Sigmoid colon (tissue), 7 donors: ENCODE measurements at places on chromosomes 3 and 15.

DNA sequence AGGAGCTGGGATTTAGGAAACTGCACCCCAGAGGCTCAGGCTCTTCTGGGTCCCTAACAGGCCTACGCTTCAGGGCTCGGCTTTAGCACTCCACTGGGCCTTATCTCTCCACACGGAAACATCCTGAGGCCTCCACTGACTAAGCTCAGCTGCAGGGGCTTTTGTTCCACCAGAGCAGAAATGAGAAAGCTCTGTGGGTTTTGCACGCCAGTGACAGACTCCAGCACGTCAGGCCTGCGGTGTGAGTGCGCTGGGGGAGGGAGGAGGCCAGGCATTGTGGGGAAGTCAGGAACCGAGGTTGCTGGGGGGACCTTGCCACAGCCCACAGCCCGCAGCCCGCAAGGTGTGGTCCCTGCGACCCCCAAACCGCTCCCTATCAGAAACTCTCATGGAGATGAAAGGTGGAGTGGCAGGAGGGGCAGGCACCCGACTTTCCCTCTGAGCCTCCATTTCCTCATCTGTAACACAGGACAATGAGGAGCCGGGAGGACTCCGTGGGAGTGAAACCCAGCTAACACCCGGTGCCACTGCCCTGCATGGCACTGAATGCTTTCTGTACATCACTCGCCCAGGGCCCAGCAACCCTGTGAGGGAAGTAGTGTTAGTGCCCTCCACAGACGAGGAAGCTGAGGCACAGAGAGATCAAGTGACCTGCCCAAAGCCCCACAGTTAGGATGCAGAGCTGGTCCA, 106.5 kb downstream of the TPRA1 start:
- peak; percentile 46 for DNase-seq

GRCh38 chr15:39465843-39466749, 114.8 kb upstream of the THBS1 start:
- peak; percentile 84 for DNase-seq

GRCh38 chr15:82641129-82641798, 5.9 kb downstream of the CPEB1 start:
- DNase-seq: no peak

- DNase-seq: no peak
Measured at GRCh38 chr15:101368861-101369642, 74.0 kb upstream of the SNRPA1 start.

- DNase-seq: no peak
Measured at GRCh38 chr3:24483873-24484272, 10.8 kb downstream of the THRB start.

DNA sequence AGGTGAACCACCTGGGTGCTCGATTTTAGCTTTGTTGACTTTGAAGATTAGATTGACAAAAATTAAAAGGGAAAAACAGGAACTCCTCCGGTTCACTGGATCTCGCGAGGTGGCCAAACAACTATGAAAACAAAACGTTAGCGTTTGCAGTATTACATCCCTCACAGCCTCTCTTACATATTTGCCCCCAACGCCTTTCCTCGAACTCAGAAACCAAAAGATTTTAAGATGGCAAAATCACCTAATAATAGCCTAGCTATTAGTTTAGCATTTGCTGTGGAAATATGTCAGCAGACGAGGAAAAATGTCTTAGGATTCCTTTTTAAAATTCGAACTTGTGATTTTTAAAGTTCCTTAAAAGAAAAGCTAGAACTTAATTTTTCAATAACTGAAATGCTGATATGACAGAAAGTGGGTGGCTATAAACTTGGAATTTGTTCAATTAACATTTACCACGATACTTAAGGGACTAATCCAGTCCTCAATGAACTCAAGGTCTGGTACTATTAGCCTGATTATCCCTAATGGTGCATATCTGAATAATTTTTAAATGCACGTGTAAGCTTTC, 491 bp upstream of the SENP7 start:
- DNase-seq: no peak

GRCh38 chr3:10554746-10555145, 49.4 kb upstream of the ATP2B2 start:
- DNase-seq: peak; percentile 22

- DNase-seq: no peak
Measured at GRCh38 chr15:88844749-88845386, 41.6 kb downstream of the ACAN start.

DNA sequence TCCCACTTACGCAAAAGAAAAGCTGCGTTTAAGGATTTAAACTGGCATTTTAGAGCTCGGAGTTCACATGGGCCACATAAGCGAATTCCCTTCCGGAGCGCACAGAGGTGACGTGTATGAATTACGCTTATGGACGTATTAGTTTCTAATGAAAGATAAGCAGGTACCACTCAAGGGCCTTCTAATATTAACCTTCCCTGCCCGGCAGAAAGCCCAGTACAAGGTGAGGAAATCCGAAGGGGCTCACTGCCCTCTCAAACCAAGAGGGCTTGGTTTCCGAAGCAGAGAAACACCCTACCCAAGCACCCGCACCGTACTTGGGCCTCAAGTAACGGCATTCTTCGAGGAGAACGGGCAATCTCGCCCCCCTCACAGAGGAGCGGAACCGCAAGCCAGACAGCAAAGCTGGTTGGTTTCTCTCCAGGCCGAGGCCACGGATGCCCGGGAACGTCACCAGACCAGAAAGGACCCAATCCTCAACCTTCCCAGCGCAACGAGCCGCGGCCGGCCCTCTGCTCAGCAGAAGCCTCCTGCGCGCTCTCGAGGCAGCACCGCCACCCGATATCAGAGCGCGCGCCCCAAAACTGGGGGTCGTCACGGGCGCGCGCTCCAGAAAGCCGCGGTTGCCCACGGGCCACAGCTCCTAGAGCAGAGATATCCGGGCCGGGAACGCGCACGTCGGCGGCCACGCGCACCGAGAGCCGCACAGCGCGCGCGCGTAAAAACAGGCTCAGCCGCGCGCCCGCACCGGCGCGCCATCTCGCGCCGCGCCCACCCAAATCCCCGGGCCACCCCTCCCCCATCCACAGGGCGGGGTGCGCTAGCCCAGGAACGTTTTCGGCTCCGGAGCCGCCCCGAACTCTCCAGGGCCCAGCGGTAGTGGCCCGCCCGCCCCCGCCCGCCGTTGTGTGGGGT, 676 bp downstream of the QRICH1 start:
- DNase-seq: peak; percentile 81

GRCh38 chr3:134494495-134494894, 8.6 kb downstream of the CEP63 start:
- no peak for DNase-seq

DNA sequence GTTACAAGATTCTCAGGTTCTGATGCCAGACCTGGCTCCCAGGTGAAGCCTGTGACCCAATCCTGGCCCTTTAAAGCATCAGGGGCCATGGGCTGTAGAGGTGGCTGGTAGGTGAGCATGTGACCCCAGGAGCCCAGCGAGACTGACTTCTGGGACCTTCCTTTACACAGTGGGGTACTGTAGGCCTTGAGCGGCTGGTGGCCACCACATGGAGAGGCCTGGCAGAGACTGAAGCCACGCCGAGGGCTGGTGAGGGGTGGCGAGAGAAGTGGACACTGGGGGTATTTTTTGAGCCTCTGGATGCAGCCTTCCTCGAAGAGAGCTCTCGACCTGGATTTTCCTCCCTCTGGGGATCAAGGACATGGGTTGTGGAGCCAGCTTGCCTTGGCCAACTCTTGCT, 71.2 kb upstream of the ITGA11 start:
- no peak for DNase-seq

- DNase-seq: no peak
Measured at GRCh38 chr3:158679547-158680000, 7.1 kb upstream of the LXN start.

GRCh38 chr15:78179906-78180305, 30.7 kb downstream of the IDH3A start:
- DNase-seq: no peak

GRCh38 chr3:7282988-7283387, 422.1 kb downstream of the GRM7 start:
- DNase-seq: no peak

- no peak for DNase-seq
Measured at GRCh38 chr15:66802025-66803001, 100.3 kb downstream of the SMAD6 start.

GRCh38 chr3:188076176-188076575, 77.8 kb upstream of the LPP start:
- DNase-seq: peak; percentile 64

GRCh38 chr15:99749386-99749785, 16.1 kb upstream of the LYSMD4 start:
- peak; percentile 56 for DNase-seq

- no peak for DNase-seq
Measured at GRCh38 chr15:89299896-89300295, 34.7 kb downstream of the POLG start.

GRCh38 chr3:52323526-52324295, 7.6 kb downstream of the DNAH1 start:
- DNase-seq: no peak

DNA sequence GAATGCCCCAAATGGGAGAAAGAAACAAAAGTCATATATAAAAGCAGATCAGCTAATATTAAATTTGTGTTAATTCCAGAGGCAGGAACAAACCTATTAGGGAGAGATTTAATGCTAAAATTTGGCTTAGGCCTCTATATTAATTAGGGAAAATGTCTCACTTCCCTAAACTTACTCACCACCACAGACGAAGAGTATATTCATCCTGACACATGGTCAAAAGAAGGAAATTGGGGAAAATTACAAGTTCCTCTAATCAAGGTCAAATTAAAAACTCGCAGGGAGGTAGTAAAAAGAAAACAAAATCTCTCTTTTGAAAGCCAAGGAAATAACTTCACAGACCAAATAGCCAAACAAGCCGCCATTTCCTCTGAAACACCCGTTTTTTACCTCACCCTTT, 32.2 kb downstream of the GRM2 start:
- no peak for DNase-seq

- no peak for DNase-seq
Measured at GRCh38 chr15:94008104-94009074, 223.0 kb upstream of the MCTP2 start.
